Aorta (tissue), 5 donors: ENCODE measurements at places on chromosomes 11 and 22. TPM values are rescaled to one million over a fixed set of nuclear protein-coding genes. Genes with fewer than 3 reads are reported as not detected.
A peak's percentile ranks its signal among the peaks of the same experiment; 100 is the strongest.

DNA sequence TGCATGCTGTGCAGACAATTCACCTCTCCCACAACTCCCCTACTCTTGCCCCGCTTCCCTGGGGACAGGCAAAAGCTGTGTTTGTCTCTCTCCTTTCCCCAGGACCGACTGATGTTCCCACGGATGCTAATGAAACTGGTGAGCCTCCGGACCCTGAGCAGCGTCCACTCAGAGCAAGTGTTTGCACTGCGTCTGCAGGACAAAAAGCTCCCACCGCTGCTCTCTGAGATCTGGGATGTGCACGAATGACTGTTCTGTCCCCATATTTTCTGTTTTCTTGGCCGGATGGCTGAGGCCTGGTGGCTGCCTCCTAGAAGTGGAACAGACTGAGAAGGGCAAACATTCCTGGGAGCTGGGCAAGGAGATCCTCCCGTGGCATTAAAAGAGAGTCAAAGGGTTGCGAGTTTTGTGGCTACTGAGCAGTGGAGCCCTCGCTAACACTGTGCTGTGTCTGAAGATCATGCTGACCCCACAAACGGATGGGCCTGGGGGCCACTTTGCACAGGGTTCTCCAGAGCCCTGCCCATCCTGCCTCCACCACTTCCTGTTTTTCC, 1.4 kb upstream of the MADD start:
- DNase-seq: no peak

The GNG3 gene
- not detected for polyA plus RNA-seq

DNA sequence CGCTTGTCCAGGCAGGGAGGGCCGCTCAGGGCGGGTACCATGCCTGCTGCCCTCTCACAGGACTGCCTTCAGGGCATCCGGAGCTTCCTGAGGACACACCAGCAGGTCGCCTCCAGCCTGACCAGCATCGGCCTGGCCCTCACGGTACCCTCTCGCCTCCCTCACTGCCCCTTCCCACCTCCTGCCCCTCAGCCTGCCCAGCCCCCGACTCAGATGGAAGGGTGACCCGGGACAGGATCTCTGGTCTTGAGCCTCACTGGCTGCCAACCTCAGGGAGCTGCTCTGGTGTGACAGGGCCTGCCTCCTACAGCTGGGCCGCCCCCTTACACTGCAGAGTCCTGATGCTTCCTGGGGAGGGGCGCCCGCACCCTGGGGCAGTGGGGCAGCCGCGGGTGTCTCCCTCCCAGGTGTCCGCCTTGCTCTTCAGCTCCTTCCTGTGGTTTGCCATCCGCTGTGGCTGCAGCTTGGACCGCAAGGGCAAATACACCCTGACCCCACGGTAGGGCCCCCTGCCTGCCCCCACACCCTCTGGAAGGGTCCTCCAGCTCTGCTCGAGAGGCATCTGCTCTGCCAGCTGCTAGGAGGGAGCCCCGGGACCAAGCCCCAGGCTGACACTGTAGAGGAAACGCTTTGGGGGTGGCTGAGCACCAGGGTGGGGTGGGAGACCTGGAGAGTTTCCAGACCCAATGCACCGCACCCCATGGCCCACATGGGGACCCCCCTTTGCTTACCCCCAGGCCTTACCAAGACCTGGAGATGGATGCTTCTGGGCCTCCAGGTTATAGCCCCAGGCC, 14.6 kb downstream of the TSPAN32 start:
- DNase-seq: peak; percentile 62

DNA sequence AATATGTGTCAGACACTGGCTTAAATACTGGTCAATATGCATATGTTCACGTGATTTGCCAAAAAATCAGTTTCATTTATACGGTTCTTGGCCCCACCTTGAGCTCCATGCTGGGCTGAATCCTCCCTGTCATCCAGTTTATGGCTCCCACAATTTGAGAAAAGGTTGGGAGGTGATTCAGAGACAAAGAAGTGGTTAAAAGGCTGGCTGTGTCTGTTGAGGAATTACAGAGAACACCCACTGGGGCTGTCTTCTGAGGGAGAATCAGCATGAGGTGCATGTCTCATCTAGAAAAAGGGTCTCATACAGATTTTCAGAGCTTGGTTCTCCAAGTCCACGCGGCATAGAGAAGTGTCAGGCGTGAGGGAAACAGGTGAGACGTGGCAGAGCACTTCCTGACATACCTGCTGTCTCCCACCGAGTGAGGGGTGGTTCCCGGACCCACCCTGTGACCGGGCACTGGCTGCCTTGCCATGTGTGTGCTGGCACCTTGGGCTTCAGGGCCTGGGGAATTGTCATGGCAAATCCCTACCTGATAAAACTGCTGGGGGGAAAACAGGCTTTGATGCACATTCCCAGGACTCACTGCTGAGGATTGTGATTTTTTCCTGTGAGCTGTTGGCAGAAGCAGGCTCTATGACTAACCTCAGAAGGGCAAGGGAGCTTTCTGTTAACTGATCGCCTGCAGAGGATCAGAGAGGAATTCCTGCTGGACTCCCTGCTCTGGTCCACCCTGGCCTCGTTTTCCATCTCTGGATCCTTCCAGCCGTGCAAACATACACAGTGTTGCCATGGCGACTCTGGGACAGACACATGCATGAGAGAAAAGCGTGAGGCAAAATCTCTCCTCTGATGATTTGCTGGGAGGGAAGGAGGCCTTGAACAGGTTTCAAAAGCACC, 223.6 kb downstream of the ADAMTS15 start:
- DNase-seq: peak; percentile 85

The ELFN2 gene
- polyA plus RNA-seq: not detected

DNA sequence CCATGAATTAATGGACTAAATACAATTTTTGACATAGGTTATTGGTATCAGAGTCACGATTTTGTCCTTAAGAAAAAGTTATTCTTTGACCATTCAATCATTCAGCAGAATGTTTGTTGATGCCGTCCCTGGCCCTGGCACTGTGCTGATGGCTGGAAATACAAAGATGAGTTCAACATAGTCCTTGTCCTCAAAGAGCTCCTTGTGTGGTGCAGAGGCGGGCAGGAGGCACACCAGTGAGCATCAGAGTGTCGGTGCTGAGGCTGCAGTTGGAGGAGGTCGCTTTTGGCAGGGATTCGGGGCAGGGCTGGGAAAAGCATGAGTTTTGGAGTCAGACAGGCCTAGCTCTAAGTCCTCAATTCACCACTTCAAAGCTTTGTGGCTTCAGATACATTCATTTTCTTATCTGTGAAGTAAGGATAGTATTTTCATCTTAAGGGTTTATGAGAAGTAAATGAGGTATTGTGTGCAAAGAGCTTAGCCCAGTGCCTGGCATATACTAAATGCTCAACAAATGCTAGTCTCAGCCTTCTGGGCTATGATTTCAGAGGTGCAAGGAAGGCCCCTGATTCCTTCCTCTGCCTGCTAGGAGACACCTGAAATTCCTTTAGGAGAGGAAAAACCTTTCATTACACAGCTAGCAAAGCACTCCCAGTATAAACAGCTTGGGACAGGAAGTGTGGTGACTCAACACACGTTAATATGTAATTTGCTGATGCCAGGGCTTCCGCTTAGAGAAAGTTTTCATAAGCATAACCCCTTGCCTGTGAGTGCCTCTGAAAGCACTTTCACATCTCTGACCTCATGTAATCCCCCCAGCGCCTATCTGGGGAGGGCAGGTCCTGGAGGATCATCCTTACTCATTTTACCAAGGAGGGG, 113.8 kb downstream of the NECTIN1 start:
- no peak for DNase-seq

The DAGLA gene
- polyA plus RNA-seq: 0.51 TPM

DNA sequence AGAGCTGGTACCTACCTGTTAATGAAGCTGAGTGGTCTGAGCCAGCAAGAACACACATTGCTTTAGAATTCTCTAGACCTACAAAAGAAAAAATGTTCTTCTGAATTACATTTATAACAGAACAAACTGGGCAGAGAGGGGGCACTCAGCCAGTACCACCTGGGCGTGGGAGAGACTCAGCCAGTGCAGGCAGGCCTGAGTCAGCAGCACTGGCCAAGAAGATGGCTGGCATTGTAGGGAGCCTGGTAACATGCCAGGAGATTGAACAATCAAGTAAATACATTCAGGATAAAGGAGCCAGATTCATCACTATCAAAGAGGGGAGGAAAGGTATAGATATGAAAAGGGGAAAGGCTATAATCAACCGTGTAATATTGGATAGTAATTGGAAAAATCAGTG, 19.9 kb downstream of the SERGEF start:
- DNase-seq: no peak

DNA sequence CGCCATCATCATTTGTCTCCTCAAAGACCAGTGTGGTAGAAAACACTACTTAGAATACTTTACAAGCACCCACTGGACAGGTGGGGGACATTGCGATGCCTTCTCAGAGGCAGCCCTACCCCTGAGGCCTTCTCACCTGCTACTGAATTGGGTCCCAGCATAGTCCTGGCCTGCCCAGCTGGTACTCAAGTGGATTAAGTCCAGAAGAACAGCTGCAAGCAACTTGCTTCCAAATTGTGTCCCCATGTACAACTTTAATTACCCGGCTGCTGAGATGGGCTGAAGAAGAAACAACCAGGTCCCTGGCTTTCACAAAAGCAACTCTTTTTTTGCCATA, 12.3 kb downstream of the ABTB2 start:
- DNase-seq: no peak
